ENCODE measurements at places on chromosomes 13 and 19.

DNA sequence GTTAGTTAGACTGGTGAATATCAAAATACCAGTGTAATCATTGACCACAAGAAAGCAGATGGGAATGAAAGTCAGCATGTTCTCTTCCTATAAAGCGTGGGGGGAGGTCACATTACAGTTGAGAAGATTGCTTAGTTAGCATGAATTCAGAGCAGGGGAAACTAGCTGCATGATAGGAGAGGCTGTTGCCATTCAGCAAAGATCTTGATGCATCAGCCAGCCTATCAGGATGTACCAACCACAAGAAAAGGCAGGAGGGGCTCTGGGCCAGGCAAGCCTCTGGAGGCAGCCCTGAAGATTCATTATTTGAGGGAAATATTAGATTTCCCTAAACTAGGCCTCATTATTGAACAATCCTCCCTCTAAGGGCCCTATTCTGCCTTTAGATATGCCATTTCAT is 5.0 kb upstream of the MTMR6 start:
- DNase-seq: peak; percentile 68

DNA sequence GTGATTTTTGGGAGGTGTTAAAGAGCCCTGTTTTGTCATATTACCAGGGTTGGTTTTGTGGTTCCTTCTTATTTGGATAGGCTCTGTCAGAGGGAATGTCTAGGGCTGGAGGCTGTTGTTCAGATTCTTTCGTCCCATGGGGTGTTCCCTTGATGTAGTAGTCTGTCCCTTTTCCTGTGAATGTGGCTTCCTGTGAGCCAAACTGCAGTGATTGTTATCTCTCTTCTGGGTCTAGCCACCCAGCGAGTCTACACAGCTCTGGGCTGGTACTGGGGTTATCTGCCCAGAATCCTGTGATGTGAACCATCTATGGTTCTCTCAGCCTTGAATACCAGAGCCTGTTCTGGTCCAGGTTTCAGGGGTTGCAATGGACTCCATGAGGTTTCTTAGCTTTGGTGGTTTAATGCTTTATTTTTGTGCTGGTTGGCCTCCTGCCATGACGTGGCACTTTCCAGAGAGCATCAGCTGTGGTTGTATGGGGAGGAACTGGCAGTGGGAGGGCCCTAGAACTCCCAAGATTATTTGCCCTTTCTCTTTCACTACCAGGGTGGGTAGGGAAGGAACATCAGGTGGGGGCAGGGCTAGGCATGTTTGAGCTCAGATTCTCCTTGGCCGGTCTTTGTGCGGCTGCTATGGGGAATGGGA is 78.8 kb downstream of the SPRY2 start:
- DNase-seq: peak; percentile 17

DNA sequence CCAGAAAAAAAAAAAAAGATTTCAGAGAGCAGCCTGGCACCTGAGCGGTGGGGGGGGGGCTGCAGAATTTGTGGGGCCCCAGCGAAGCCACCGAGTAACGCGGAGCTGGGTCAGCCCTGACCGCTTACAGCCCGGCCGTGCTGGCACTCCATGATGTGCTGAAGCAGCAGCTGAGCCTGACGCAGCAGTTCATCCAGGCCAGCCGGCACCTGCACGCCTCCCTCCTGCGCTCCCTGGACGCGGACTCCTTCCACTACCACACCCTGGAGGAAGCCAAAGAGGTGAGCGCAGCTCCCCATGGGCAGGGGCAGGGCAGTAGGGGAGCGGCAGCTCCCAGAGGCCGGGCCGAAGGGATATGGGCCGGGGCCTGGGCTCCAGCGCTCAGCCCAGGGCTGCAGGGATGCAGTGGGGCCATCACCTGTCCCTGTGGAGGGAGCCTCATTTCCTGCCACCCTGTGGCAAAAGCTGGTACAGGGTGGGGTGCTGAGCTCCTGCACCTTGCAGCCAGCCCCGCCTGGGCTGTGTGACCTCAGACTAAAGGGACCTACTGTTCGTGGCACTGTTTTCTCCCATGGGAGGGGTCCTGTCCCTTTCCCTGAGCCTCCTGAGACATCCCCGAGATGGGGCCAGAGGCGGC is 18.3 kb downstream of the C19orf44 start:
- DNase-seq: no peak

DNA sequence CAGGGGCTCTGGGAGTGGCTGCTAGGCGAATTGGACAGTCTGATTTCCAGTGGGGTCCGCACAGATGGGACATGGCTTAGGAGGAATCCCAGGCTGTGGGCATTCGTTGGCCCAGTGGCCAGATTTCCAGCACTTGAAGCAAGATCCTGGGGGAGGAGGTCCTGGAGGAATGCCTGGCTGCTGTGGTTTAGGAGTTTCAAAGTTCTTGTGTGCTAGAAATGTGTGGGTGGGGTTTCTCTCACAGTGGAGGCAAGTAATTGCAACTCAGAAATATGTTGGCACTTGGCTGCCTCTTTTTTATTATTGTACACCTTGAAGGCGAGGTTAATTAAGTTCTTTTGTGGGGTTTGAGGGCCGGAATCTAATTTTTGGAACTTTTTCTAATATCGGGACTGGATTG is 17.1 kb downstream of the IGFL3 start:
- no peak for DNase-seq

- DNase-seq: peak; percentile 77
Measured at GRCh38 chr19:58150328-58150921, at the start of gene ZNF329. Gene ZNF329 (minus strand): TSS chr19:58150789. CDS start chr19:58129503, 21,286 bp downstream.

- DNase-seq: no peak
Measured at GRCh38 chr19:4929186-4929585, 19.9 kb downstream of the UHRF1 start.

DNA sequence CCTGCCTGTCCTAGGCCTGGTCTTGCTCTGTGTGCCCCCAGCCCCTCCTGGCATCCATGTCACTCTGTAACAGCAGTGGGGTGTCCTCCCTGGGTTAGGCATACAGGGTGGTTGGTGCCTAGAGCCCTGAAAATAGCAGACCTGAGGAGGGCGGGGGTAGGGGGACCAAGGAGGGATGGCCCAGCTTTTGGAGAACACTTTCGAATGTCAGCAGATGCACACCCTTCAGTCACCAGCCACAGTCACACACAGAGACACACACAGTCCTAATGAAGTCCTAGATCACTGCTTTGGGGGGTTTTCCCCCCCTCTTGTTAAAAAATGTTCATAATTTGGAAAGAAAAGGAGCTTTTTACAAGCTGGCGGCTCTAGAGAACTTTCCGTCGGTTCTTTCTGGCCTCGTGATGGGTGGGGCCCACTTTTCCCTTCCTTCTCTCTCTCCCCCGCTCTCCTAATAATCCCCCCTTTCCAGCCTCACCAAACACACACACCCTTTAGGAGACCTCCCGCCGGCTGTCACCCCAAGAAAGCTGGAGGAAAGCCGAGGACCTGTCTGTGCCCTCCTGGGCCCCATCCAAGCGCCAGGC is 47.9 kb downstream of the LYL1 start:
- DNase-seq: no peak

GRCh38 chr19:40512473-40513344 is 45.9 kb downstream of the SPTBN4 start:
- no peak for DNase-seq

GRCh38 chr13:106660746-106661625 is 93.0 kb upstream of the ARGLU1 start:
- no peak for DNase-seq

DNA sequence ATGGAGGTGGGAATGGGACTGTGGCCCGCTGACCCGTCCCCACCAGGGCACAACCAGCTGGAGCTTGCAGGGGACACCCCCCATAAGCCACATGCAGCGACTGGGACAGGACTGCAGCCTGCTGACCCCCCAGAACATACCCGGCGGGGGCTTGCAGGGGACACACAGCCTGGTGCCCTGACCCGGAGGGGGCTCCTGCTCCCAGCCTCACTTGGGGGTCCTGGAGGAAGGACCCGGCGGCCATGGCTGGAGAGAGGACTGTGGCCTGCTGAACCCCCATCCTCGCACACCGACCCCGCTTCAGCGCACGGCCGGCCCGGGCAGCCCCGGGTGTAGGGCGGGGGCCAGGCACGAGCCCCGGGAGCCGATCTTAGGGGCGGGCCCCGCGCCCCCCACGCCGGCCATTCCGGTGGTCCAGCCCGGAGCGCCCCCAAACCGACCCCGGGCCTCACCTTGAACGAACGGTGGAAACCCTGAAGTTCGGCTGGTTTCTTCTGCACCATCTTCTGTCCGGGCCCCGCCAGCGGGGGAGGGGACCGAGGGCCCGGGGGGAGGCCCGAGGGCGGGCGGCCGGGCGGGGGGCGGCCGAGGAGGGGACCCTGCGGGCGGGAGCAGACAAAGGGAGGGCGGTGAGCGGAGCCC is 574 bp downstream of the MKNK2 start:
- no peak for DNase-seq

GRCh38 chr13:71291842-71292146 is 575.2 kb downstream of the DACH1 start:
- DNase-seq: no peak

DNA sequence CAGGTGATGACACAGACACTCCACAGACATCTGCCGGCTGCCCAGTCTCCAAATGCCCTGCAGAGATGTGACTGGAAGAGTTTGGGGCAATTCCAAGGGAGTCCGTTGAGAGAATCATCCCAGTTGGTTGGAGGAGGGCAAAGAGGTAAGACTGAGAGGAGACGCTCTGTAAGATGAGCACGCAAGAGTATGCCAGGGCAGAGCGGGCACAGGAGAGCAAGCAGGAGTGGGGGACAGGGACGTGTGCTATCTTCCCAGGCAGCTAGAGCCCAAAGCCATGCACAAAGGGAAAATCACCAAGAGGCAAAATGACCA is 156.3 kb upstream of the TSHZ3 start:
- no peak for DNase-seq

DNA sequence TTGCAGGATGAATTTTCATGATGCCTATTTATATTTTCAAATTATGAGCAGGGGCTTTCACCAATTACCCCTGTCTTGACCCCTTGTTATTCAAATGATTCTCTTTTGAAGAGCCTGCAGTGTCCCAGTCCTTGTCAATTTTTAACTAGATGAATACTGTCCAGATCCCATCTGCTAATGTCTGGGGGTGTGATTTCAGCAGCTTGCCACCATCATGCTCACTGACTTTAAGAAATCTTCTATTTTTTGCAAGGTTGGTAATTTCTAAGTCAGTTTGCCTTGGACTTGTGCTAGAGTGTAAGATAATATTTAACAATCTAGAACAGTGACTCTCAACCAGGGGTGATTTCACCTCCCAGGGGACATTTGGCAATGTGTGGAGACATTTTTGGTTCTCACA is 106.0 kb downstream of the CACNA1A start:
- DNase-seq: no peak

DNA sequence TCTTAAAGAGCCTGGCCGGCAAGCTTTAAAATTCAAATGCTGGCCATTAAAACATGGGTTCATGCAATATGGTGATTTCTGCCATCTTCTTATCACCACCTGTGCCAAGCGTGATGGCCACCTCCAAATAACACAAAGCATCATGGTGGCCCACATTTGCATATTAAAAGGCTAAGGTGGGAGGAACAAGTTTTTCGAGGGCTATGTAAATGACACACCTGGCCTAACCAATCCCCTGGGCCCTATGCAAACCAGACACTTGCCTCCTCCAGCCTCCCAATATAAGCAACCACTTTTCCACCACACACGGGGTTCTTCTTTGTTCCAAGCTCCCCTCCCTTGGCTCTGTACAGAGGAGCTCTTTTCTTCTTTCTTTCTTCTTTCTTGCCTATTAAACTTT is 14.4 kb downstream of the LILRB4 start:
- DNase-seq: no peak

DNA sequence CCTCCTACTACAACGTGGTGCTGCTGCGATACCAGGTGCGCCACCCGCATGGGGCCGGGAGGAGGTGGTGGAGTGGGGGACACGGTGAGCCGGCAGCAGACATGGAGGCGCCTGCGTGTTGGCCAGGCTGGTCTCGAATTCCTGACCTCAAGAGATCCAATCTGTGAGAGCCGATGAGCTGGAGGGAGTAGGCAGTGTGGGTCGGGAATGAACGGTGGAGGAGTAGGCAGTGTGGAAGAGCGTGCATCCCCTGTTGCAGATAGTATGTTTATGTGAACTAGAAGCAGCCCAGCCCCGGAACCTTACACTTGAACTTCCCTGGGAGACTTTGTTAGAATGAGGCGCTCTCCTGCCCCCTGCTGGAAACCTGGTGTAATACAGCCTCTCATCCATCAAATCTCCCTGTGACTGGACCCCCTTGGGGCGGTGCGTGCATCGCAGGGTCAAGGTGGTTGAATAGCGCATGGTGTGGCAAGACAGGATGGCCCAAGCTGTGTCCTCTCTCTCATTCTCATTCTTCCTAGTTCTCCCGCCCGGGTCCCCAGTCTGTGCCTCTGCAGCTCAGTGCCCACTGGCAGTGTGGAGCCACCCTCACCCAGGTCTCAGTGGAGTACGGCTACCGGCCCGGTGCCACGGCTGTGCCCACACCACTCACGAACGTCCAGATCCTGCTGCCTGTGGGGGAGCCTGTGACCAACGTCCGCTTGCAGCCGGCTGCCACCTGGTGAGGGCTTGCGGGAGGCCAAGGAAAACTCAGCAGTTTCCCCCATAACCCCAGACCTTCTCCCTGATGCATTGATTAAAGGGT is 10.5 kb upstream of the B3GNT3 start:
- DNase-seq: no peak

- no peak for DNase-seq
Measured at GRCh38 chr19:51511353-51511752, 9.8 kb upstream of the SIGLEC12 start.

GRCh38 chr13:45809801-45810394 is 41.7 kb downstream of the SIAH3 start:
- no peak for DNase-seq

DNA sequence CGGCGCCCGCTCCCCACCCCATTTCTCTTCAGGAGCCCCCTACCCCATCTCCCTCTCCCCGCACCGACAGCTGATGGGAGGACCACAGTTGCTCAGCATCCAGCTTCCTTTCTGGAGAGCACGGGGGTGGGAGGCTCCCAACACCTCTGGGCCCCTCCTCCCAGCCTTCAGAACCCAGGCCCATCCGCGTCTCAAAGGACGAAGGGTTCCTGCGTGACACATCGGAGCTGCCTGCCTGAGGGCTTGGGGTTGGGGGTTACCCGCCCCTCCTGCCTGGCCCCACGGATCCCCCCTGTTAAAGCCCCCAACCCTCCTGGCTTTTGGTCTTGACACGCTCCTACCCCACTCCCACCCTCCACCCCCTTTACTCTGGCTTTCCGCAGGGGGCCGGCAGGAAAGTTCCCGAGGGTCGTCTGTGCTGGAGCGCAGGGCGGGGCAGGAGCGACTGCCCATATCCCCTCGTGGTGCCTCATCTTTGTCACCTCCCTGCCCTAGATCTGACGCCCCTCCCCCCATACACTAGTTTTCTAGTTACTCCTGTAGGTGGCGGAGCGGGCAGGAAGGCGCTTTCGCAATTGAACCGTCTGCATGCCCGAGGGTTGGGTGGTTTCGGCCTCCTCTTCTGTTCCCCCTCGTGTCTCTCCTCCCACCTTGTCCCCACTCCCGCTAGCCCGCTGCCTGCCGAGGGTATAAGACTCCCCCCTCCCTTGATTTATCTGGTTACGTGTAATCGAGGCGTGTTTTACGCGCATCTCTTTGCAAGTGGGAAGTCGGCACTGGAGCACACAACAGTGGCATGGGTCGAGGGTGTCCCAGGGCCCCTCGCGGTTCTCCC is 924 bp downstream of the TRAPPC5 start:
- no peak for DNase-seq
